ENCODE measurements at places on chromosomes 2 and 18.

DNA sequence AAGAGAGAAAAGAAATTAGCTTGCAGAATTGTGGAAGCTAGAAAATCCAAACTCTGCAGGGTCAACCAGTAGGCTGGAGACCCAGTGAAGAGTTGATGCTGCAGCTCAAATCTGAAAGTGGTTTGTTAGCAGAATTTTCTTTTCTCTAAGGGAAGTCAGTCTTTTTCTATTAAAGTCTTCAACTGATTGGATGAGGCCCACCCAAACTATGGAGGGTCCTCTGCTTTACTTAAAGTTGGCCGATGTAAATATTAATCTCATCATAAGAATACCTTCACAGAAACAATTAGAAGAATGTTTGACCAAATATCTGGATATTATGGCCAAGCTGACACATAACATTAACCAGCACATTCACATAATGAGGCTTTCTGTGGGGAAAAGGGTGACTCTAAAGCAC, 73.7 kb downstream of the FTCDNL1 start:
- DNase-seq = no peak

GRCh38 chr2:235661167-235661937, 167.5 kb downstream of the AGAP1 start:
- DNase-seq = no peak

- no peak for DNase-seq
Observed at GRCh38 chr2:239021651-239022436, 174.0 kb downstream of the TWIST2 start.

- no peak for DNase-seq
Observed at GRCh38 chr18:6576718-6577375, 152.7 kb upstream of the ARHGAP28 start.

GRCh38 chr2:78077633-78078032, 555.5 kb upstream of the LRRTM4 start:
- DNase-seq = no peak

GRCh38 chr2:143745060-143745459, 615.8 kb downstream of the ARHGAP15 start:
- DNase-seq = no peak

DNA sequence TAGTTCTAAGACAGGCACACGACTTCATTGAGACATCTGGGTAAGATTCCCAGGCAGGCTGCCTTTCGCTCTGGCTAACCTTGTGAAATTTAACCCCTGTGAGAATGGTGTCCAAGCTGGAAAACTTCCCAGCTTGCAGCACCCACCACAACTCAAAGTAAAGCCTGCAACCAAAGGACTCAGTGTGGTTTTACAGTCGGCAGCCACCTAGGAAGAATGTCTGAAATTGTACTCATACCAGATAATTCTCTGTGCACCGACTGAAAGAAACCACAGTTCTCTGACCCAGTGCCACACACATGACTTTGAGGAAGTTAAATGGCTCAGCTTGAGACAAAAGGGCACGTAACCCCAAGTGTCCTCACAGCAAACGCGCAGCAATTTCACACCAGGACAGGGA, 125.7 kb downstream of the RBMS1 start:
- no peak for DNase-seq

GRCh38 chr2:18940184-18940583, 350.8 kb upstream of the NT5C1B start:
- DNase-seq = no peak

DNA sequence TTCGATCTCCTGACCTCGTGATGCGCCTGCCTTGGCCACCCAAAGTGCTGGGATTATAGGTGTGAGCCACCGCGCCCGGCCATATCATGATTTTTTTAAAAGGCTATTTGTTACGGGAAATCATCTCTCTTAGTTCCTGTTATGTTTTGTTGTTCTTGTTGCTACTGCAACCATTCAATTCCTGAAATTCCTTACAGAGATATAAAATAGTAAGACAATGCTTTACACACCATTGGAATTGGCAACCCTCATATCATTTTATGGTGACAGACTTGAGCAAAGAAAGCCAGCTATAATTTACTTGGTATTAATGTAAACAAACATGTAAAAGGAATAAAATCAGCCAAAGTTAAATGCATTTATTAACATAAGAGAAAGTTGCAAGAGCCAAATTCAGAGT, 163.0 kb downstream of the FIGN start:
- DNase-seq = no peak

DNA sequence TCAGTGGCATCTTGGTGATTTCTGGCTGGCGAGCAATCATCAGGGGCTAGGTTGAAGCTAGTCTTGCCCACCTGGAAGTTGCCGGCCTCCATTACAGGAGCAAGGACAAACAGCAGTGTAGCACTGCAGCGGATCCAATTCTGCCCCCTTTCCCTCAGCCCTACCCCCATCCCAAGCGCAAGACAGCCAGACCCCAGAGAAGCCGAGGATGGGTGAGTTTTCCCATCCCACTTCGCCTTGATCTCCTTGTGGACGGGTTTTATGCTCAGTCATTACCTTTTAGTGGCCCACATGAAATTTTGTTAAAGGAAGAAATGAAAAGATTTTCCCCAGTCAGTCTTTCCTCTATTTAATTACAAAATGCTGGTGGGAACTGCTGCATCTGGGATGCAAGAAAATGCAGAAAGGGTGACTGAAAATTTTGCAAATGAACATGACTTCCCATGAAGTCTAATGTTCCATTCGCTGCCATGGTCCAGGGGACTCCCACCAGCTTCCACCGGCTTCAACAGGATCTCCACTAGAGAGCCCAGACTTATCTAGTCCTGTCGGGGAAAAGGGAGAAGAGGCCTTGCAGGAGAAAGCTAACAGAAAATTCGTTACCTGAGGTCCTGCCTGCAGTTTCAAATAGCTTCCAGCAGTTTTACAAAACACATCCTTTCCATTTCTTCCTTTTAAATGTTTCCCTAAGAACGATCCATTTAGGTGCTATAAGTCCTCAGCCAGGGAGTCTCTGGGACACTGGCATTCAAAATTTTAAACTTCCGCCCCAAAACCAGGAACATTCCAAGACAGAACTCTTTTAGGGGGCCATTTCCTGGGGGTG, 1.9 kb upstream of the HOXD9 start:
- no peak for DNase-seq

DNA sequence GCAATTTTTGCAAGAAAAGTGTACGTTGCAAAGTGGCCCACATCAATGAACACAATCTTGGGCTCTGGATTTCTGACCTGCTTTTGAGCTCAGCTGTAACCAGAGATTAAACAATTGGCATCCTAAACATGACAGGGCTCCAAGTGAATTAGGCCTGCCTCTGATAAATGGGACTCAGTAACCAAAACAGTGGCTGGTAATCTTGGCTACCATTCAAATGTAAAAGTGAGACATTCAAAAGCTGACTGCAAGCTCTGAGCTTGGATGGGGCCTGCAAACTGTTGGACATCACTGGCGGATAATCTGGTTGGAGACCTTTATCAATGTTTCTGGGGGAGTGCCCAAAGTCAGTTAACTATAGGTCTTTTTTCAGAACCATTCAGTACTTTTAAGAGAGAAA, 160.7 kb downstream of the RAB3GAP1 start:
- no peak for DNase-seq

DNA sequence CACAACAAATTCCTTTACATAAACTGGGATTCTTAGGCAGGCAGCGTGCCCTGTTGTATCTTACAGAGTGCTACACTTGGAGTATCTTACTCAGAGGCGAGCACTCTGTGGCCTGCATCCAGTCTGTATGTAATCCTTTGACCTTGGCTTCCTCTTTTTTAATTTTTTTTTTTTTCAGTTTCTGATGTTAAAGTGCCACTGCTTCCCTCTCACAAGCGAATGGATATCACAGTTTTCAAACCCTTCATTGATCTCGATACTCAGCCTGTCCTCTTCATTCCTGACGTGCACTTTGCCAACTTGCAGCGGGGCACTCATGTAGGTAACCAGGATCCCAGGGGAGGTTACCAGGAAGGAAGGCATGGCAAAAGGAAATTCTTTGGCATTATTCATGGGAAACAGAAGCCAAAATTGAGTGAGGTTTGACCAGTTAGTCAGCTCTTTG, 40.4 kb downstream of the GRHL1 start:
- DNase-seq = no peak

- no peak for DNase-seq
Observed at GRCh38 chr18:2417861-2418610, 153.3 kb downstream of the METTL4 start.

- DNase-seq = no peak
Observed at GRCh38 chr2:15159751-15160177, 401.4 kb downstream of the NBAS start.

DNA sequence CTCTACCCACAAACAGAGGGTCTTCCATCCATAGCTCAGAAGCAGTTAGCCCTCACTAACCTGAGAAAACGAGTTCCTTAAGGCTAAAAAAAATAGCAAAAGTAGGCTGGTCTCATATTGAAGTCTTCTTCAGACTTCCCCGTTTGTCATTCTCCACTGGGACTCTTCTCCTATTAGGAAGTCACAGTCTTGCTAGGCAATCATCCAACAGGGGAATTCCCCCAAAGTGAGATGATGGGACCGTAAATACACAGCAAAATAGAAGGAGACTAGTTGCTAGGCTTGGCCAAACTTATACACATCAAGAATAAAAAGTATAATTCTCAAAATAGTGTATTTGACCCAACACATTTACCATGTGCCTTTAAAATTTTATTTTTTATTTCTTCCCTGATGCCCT, 34.3 kb downstream of the COL6A3 start:
- no peak for DNase-seq

Data from activated CD8-positive, alpha-beta memory T cell treated with anti-CD3 and anti-CD28 coated beads for 1 hour (primary cell).